ENCODE measurements at places on chromosomes 2 and 18.
A peak's percentile ranks its signal among the peaks of the same experiment; 100 is the strongest.

GRCh38 chr18:49766646-49767045 lies 46.7 kb downstream of the ACAA2 start:
- no peak for DNase-seq

DNA sequence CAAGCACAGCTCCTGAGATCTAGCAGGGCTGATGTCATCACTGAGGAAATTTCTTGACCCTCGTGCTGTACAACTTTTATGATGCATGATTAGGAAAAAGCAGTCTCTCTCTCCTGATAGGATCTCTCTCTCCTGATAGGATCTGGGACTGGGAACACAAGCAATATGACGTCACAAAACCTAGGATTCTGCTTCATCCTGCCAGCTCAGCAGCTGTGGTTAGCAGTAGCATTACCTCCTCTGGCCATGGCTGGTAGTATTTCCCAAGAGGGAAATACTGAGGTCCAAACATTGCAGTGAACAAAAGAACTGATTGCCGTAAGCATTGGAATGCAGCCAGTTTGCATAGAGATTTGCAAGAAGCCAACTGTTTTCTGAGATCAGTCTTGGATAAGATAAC lies 521.2 kb upstream of the POU3F3 start:
- no peak for DNase-seq

DNA sequence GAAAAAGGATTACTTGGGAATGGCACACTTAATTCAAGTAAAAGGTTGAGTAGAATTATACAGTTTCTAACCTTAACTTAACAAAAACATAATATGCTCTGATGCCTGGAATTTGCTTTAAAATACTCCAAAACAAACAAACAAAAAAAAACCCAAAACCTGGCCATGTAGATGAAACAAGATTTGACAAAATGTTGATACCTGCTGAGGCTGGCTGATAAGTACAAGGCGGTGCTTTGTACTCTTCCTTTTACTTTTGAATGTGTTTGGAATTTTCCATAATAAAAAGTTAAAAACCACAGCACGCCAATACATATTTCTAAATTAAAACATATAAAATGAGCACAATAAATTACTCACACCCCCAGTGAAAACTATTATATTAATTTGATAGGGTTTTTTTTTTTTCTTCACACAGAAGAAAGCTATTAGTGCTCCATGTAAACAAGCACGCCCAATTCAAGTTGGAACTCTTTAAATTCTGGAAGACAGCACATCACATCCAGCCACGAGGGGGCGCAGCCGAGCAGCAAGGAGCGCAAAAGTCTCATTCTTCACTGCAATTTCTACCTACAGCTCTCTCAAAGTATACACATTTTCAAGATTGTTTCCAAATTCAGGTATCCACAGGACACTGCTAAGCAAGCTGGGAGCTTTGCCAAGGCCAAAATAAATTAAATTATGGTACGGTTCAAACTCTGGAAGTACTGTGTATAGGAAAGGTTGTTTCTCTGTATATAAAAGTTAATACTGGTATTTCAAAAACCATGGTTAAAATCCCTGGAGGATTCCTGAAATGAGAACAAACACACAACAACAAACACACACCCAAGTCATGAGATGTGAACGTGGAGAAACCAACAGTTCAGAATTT lies 7.5 kb downstream of the SERTAD2 start:
- DNase-seq: no peak

GRCh38 chr18:22765896-22766295 lies 167.2 kb upstream of the RBBP8 start:
- no peak for DNase-seq

GRCh38 chr2:127052771-127053691 lies 53.9 kb downstream of the BIN1 start:
- DNase-seq: no peak

GRCh38 chr2:232687382-232688160 lies 9.6 kb upstream of the GIGYF2 start:
- DNase-seq: no peak

DNA sequence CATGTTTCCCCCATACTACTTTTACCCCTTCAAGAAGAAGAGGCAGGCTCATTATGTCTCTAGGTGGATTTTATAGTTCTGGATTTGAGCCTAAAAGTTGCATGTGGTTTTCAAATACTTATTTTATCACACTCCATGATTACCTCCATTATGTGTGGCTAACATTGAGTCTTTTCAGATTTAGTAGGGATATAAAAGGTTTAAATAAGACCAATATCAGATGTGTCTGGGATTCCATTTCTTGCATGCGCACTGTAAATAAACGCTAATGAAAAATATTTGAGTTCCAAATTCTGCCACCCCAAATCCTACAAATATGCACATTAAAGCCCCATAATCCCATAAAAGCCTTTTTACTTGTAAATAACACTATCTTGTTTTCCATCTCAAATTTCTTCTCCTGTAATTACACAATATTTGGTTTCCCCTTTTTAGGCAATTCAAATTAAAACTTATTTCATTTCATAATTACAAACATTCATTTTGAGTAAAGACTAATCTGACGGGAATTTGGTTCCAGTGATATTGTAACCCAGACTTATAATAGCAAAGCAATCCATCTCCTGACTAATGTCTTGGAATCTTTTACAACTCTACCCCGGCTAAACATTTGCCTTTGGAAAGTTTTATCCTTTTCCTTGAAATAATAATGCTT lies 600.0 kb downstream of the SLC4A3 start:
- DNase-seq: no peak

GRCh38 chr18:12302391-12303147 lies 5.5 kb upstream of the TUBB6 start:
- no peak for DNase-seq

DNA sequence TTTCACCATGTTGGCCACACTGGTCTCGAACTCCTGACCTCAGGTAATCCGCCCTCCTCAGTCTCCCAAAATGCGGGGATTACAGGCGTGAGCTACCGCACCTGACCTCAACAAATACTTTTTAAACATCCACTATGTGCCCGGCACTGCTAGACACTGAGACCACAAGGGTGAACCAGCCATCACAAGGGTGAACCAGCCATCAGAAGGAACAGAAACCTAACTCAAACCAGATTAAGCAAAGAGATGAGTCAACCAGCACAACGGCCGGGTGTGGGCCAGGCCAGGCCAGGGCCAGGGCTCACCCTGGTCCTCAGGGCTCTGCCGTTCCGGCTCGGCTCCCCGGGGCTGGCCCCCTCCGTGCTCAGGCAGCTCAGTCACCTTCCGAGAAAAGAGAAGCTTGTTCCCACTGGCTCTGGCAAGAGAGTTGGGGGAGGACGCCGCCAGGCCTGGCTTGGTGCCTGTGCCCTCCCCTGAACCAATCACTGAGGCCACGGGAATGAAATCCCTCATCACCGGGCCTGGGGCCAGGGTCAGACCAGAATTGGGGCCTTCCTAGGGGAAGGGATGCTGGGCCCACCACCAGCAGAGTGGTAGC lies 4.4 kb downstream of the TEX44 start:
- no peak for DNase-seq

DNA sequence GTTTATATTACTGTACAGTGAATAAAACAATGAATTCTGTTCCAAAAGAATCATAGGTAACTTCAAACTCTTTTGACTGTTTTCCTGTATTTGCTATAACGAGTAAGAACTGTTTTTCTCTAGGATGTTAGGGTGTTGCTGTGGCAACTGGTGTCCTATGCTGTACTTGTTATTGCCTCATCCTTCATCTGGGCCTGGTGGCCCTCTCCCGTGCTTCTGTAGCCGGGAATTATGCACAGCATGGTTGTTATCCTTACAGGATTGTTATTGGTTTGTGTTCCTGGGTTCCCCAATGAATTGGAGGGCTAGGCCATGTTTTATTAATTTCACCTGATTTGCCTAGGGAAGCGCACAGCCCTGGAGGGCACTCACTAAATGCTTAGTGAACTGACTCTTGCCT lies 279.2 kb downstream of the PTPRM start:
- no peak for DNase-seq

- DNase-seq: no peak
Measured at GRCh38 chr2:180442860-180443644, 436.0 kb upstream of the CWC22 start.

DNA sequence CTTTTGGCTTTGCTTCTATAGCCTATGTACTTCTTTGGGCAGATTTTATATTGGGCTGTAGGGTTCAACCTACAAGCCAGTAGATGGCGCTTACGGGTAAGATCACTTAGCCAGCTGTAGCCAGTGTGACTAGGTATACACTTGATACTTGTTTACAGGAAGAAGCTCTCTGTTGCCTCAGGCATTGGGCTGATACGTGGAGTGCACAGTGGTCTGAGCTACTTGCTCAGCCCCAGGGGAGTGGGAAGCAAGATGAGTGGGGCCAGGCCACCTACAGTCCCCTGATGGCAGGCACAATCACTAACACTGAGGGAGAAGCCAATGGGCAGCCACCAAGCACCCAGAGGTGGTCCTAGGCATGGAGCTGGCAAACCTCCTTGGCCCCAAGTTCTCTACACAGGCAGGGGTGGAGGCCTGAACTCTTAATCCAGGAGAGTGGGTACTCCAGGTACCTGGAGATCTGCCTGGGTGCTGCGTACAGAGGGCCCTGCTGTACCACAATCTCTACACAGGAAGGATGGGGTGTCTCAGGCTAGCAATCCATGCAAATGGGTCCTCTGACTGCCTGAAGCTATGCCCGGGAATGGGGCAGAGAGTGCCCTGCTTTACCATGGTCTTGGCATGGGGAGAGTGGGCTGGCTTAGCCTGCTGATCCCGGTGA lies 122.2 kb downstream of the NCOA1 start:
- DNase-seq: peak; percentile 41

DNA sequence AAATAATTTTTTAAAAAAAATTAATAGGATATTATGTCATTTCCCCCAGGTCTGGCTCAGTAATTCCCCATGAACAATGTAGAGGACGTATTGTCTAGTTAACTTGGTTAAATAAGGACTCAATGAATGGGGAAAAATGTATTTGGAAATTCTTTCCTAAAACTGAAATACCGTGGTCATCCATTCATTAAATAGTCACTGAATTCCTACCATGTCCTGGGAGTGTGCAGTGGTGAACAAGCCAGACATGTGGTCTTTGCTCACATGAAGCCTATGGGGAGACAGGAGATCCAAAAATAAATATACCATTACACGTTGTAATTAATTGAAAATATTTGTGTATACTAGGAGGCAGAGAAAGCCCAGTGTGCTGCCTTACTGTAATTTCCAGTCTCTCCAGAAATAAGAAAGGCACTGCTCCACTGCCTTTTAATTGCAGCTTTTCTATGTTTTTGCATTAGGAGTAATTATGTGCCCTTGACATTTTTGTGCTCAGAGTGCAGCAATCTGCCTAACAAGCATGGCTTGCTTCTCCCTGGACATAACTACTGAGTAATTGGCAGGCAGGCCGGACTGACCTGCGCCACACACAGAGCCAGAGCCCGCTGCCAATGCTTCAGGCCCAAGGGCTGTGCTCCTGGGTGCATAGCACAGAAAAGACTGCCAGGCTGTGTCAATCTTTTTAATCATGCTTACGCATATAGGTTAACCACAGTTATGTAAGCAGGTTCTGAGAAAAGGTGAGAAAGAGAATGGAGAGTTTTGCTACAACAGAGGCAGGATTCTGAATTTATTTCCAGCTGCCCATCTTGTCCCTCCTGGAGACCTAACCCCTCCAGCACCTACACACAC lies 22.2 kb upstream of the TTC39C start:
- no peak for DNase-seq

DNA sequence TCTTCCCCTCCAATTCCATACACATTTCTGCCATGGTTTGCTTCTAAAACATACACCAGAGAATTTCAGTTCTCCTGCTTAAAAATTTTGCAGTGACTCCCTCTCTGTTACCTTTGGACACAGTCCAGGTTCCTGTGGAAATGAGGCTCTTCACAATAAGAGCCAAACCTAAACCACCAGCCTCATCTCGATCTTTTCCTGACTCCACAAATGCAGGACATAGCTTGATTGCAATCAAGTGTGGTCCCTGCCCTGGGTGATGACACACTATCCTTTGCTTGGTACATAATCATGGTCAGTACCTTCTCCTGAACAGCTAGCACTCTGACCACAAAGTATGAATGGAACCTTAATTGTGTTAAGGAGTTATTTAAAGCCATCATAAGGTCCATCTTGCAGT lies 134.9 kb upstream of the CHAC2 start:
- no peak for DNase-seq

DNA sequence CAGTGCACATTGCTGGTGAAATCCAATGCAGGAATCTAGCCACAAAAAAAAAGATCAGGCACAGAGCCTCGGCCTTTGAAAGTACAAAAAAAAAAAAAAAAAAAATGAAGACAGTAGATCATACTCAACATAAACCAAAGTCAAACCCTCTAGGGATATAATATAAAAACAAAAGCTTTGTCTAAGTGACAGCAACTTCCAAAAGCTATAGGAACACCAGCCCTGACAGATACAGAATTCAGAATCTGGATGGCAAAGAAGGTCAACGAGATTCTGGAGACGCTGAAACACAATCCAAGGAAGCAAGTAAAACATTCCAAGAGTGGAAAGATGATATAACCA lies 54.0 kb upstream of the SCN1A start:
- no peak for DNase-seq

GRCh38 chr2:219078126-219078525 lies 17.4 kb upstream of the IHH start:
- DNase-seq: no peak

DNA sequence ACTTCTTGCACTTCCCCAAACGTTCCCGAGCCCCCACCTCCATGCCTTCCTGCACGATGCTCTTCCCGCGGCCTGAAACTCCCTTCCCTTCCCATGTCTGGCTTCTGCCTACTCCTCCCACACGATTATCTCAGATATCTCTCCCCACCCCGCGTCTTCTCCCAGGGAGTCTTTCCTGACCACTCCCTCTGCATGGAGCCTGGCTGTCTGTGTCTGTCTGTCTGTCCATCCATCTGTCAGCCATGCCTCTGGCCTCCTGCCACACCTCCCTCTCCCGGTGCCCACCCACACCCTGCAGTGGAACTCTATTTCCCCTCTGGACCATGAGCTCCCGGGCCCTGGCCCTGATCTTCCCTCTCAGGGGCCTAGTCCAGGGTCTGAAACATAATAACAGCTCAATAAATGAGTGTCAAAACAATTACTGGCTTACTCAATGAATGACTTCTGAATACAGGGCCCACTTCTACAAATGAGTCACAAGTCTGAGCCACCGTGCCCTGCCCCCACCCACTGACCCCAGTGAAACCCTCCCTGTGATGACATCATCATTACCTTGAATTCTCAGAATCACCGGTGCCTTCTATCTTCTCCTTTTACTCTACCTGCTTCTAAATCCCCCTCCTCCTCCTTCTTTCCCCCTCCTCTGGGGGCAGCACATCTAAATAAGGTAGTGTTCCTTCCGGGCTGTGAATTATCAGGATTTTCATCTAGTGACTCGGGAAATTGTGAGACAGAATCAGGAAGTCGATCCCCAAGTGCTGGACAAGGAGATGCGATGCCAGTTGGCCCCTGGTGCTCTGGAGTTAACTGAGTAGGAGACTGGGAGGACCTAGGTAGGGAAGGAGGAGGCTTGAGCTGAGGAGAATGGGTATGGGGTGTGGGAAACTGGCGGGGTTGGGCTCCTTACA lies 46.1 kb upstream of the PLB1 start:
- no peak for DNase-seq

GRCh38 chr2:1521878-1522830 lies 108.9 kb downstream of the TPO start:
- no peak for DNase-seq
